AG08396 (cell line): ENCODE measurements at places on chromosomes 4 and X.
A peak's percentile ranks its signal among the peaks of the same experiment; 100 is the strongest.

- DNase-seq, result no peak
Observed at GRCh38 chr4:7708238-7708637, 231.4 kb downstream of the AFAP1 start.

DNA sequence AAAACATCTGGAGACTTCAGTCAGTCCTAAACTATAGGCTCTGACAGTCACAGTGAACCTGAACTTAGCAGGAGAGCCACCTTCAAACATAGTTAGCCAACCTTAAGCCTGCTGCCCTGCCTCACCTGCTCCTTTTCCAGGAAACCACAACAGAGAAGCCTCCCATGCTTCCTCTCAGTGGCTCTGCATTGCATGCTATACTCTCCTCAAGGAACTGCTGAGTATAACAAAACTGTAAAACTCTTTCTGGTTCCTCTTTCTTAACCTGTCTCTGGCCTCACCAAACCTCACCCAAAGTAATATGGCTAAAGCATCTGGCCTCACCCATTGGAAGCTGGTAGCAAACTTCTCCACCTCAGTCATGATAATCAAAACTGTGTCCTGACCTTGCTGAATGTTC is 122.1 kb downstream of the ANKRD50 start:
- no peak for DNase-seq

GRCh38 chr4:127788517-127788916 is 6.4 kb downstream of the HSPA4L start:
- DNase-seq, result no peak

- no peak for DNase-seq
Observed at GRCh38 chr4:177371461-177371860, 61.8 kb downstream of the NEIL3 start.

DNA sequence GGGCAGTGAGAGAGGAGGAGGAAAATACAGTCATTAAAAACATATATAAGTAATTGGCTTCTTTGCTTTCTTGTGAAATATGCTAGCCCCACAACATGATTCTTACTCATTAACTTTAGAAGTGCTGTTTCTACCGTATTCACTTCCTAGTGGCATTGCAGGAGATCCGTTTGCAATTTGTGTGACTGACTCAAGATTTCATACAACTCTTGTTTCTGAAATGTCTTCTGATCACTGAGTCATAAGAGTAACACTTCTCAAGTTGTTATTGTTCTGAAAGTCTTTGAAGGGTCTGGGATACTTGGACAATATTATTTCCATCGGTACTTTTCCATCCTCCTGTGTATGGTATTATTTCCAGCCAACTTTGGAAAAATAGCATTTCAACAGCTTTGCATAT is 310.8 kb downstream of the PACRGL start:
- no peak for DNase-seq

GRCh38 chrX:112704187-112704586 is 24.4 kb upstream of the LHFPL1 start:
- no peak for DNase-seq

- DNase-seq, result no peak
Observed at GRCh38 chrX:124719060-124719459, 372.7 kb downstream of the SH2D1A start.

- no peak for DNase-seq
Observed at GRCh38 chrX:111151764-111152163, 55.8 kb downstream of the PAK3 start.

DNA sequence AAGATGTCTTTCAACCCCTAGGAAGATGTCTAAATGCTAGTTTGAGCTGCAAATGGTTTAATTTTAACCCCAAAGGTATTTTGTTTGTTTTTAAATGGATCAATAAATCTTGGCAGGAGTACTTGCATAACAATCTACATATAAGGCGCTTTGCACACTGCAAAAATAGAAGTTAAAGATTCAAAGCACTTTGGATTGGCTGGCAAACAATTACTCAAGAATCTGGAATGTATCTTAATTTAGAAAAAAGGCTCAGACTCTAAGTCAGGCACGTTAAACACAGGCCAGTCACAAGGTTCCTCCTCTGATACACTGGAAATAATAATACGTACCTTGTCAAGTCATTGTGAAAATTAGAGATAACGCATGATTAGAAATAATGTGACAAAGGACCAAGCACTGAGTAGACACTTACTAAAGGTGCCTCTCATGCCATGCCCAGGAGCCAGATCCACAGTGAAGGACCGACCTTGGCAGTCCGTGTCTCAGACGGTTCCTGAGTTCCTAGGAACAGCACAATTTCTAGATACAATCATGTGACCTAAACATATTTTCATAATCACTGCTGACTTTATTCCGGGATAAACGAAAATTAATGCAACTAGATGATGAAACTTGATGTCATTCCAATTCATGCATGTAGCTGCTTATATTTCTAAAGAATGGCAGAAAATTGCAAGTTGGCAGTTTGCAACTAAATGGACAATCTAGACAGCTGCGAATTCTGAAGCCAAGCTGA is 49.6 kb downstream of the PROM1 start:
- DNase-seq, result no peak

GRCh38 chr4:15717086-15717485 is 14.2 kb downstream of the BST1 start:
- peak; percentile 36 for DNase-seq

DNA sequence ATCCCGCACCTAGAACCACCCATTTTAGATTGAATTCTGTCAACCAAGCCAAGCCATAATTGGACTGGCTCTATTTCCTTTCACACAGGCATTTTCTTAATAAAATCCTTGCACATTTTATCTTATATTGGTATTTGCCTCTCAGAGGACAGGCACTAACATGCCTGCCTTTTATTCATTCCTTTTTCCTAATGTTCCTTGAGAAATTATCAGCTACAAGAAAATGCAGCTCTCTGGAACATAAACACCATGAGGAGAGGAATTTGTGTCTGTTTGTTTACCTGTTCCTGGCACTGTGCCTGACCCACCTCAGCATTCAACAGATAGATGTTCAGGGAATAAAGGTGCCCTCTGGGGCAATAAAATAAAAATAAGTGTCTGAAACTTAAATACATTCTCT is 116.2 kb downstream of the PDHA2 start:
- no peak for DNase-seq

DNA sequence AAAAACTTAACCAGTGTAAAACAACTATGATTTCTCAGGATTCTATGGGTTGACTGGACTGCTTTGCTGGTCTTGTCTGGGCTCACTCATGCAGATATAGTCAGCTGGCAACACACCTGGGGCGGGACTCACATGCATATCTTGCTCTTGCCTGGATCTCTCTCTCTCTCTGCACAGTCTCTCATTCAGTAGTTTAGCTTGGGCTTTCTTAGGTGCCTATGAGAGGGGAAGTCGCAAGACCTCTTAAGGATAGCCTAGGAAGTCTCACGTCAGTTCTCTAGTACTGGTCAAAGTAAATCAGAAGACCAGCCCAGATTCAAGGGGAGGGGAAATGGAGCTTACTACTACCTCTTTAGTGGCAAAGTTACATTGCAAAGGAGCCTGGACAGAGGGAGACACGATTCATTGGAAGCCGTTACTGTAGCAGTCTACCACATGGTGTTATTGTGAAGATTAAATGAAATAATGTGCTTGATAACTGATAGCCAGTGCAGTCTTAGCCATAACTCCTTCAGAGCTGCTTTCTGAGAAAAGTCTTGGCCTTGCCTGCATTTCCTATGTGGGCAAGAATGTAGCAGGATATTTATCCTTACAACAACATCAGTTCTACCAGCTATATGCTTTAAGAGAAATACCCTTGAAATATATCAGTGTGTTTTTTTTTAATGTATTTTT is 2.1 kb downstream of the COPS4 start:
- DNase-seq, result no peak

DNA sequence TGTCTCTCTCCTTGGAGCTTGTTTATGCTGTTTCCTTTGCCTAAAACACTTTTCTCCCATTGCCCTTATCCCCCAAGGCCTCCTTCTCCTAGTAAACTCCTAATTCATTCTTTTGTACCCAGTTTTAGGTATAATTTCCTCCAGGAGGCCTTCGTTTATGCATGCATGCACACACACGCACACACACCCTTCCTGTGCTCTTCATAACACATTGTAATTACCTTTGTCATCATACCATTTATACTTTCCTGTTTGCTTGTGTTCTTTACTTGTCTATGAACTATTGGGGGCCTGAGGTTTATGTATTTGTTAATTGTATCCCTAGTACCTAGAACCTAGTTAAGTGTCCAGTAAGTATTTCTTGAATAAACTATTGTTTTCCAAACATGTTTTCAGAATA is 45.5 kb downstream of the XIAP start:
- no peak for DNase-seq

DNA sequence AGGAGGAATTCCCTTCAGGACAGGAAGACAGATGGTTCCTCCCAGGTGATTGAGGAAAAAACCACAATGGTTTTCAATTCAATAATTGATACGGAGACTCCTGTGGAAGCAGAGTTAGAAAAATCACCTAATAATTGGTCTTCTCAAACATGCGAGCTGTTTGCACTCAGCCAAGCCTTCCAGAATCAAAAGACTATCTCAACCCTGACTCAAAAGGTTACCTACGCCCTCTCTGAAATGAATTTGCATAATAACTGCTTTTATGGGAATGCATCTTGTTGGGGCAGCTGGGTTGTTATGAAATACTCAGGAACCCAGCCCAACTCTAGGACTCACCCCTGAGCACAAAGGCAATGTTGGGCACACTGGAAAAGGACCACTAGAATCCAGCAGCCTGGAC is 66.9 kb upstream of the ARSJ start:
- no peak for DNase-seq

DNA sequence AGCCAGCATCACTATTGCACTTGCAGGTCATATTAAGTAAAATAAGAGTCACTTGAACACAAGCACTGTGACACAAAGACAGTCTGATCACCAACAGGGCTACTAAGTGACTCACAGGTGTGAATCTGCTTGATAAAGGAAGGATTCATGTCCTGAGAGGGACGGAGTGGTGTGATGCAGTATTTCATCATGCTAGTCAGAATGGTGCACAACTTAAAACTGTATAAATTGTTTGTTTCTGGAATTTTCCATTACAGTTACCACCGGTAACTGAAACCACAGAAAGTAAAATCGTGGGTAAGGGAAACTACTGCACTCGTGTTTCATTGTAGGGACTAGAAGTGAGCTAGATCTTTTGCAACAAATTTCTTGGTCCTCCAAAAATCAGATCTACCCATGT is 109.7 kb downstream of the ELOVL6 start:
- DNase-seq, result no peak

DNA sequence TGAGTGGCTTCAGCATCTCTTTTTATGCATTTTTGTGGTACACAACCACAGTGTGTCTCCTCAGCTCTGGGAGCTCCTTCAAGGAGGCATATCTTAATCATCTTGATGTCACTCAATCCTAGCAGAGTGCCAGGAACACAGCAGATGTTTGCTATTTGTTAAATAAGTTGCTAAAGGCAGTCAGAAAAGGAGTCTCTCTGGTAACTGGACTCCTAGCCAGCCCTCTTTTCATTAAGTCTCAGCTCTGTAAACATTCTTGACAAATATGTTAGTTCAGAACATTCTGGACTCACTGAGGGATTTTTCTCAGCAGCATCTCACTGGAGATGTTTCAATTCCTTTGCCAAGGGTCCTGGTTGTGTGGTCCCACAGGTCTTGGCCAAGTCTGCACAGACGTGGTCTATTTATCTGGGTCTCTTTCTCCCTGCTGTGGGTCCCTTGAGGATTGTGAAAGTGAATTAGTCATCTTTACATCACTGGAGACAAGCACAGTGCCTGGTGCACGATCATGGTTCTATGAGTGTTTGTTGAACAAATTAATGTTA is 20.3 kb upstream of the FAM9C start:
- no peak for DNase-seq

- DNase-seq, result no peak
Observed at GRCh38 chrX:69150281-69150960, 14.8 kb downstream of the PJA1 start.

DNA sequence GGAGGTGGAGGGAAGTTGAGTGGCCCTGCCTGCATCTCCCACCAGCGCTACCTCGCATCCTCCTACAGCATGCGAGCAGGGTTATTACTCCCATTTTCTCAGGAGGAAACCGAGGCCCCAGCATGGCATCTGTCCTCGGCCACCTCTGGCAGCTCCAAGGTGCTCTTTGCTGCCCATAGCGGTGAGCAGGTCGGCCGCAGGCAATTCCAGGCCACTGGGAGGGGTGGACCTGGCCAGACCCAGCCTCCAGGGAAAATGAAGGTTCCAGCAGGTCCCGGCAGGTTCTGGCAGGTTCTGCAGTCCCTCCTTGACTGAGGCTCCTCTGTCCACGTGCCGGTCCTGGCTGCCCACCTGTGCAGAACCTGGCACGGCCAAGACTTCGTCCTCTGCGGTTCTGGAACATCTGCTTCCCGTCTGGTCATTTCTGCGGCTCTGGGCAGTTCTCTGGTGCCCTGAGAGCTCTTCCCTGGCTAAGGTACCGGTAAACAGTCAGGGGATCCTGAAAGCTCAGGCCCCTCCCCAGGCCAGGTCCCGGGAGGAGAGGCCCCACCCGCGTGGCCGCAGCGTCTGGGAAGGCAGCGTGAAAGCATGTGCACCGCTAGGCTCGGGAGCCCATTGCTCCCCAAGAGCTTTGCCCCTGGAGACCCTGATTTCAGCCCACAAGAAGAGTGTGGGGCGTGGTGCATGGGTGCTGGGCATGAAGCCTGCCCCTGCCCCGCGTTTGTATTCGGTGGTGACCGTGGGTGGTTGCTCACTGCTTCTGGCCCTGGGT is 112.0 kb upstream of the ADRA2C start:
- no peak for DNase-seq

- no peak for DNase-seq
Observed at GRCh38 chr4:18109676-18110075, 88.1 kb upstream of the LCORL start.

DNA sequence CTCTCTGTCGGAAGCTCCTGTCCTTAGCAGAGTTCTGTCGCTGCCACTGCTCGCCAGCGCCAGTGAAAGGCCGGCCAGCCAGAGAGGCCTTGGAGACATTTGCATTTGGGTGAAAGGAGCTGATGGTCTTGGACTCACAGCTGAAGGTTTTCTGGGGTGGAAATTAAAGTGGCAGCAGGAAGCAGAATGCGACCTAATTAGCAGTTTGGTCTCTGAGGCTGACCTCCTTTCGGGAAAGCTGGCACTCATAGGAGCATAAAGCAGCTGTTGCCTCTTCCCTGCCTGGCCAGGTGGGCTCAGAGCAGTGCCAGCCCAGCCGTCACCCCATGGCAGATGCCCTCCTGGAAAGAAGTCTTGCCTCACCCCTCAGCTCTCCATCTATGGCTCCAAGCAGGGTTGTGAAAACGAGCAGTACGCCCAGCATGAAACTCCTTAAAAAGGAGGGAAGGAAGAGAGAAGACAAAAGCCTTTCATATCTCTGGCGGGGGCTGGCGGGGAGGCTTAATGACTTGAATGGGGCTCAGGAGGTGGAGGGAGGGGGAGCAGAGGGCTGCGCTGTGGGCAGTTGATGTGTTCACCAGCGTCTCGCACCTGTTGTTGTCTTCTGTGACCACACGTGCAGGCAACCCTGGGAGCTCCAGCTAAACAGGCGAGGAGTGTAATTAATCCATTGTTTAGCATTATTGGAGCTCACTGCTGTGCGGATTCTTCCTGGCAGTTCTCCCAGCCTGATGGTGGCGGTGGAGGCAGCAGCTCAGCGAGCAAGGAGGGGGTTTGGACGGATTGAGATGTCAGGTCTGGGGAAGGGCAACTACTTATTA is 264.0 kb downstream of the MID1IP1 start:
- DNase-seq, result no peak

GRCh38 chrX:41245641-41246040 is 88.3 kb upstream of the DDX3X start:
- peak; percentile 22 for DNase-seq
